ENCODE measurements at places on chromosomes 3 and 15.

DNA sequence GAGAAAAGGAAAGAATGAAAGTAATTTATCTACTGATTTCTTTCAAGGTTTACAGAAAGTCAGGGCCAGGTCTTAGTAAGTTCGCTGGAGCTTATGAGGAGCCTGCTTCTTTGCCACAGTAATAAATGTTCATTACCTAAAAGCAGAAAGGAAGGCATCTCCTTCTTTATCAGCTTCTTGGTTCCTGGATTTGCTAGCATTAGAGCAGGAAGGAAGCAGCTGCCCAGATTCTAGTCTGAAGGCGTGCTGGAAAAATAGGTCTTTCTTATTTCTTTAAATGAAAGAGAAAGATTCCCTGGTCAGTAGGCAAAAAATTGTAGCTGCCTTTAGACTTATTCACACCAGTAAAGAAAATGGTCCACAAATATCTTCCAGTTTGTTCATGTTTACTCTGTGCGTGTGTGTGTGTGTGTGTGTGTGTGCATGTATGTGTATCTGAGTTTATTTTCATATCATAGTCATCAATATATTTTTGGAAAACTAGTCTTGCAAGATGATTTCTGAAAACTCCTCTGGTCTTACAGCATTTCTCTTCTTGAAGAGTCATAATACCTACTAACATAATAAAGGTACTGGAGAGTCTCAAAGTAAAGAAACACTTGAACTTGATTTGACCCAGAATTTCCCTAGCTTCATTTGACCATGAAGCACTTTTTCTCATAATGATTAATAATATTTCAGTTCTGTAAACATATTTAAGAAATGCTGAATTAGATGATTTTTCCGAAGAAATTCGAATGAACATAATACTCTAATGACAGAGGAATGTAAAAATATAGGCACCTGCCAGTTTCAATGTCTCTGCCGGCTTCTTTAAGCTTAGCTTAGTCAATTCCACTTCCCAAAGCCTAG is 255.3 kb upstream of the ZPLD1 start:
- no peak for DNase-seq

DNA sequence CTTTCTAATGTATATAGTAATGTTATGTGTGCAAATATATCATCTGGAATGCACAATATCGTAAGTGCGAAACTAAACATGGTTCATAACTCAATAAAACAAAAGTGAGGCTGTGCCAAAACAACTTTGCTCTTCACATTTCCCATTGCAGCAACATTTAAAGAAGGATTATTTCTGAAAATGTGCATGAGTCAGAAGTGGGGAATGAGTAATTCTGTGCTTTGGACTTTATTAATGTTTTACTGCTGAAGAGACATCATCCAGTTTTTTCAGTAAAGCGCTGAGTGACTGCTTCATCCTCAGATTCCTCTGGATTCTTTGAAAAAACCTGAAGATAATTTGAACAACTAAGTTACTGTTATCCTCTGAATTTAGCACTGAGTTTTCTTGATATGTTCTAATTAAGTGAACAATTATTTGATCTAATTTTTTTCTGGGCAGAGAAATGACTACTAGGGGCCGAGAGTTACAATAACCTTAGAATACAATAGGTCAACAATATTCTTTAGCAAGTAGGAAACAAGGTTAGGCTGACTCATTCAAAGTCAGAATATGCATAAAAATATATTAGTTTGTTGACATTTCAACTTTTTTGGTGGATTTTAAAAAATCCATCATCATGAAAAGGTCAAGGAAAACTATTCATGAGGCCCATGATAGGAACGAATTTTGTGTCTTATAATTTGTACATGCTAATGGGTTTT is 20.0 kb upstream of the PLCL2 start:
- no peak for DNase-seq

- DNase-seq: peak; percentile 27
Observed at GRCh38 chr3:174862101-174862500, 3.0 kb downstream of the NAALADL2 start.

DNA sequence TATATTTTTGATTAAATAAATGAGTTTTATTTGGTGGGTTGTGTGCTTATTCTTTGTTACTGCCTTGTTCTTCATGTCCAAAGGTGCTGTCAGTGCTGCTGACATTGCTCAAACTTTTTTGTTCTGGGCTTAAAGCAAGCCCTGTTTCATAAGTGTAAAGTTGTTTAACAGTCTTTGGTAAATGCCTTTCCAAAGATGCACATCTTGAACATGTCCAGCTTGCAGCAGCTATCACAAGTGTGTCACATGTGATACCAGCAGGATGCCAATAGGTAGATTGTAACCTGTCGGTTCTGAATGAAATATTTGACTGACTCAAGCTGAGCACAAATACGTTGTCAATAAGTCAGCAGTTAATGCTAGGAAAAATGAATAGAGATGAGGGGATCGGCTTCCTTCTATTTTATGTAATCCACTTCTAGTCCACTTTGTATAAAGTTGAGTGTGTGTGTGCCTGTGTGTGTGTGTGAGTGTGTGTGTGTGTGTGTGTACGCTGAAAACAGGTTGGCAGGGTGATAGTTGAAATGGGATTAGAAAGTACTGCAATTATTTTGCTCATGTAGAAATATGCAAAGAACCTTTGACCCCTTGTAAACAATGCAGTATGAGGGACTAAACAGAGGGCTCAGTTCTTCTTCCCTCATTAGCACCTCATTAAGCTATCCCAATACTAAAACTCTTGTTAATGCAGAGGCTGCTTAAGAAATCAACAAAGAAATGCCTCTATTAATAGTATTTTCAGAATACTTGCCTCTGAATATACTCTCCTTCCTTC is 986.5 kb downstream of the TUSC7 start:
- DNase-seq: no peak

DNA sequence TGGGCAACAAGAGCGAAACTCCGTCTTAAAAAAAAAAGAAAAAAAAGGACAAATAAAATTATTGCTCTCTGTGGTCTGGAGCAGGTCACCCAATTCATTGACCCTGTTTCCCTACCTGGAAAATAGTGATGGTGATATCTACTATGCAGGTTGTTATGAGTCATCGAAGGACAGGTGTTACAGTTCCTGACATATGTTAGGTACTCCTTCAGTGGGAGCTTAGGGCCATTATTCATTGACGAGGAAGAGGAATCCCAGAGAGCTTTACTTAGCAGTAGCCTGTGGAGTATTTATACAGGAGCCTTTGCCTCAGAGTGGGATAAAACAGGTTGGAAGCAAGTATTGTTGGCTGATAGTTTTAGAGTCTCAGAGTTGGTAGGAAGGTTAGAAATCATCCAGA is 74.5 kb downstream of the SLC7A14 start:
- DNase-seq: no peak

- DNase-seq: no peak
Observed at GRCh38 chr15:44573386-44573785, 36.4 kb downstream of the EIF3J start.

- no peak for DNase-seq
Observed at GRCh38 chr3:114432310-114432709, 138.5 kb downstream of the TIGIT start.

DNA sequence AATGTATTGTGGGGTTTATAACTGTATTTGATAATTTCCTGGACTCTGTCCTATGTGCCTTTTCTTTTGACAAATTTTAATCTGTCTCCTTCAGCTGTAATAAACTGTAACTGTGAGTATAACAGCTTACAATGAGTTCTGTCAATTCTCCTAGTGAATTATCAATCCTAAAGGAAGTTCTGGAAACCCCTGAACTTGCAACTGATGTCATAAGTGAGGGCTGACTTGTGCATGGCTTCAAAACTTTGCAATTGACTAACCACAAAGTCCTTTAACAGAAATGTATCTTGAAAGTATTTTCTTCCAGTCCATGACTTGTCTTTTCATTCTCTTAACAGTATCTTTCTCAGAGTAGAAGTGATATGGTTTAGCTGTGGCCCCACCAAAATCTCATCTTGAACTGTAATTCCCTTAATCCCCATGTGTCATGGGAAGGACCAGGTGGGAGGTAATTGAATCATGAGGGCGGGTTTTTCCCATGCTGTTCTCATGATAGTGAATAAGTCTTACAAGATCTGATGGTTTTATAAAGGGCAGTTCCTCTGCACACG is 108.3 kb downstream of the TFDP2 start:
- DNase-seq: no peak

DNA sequence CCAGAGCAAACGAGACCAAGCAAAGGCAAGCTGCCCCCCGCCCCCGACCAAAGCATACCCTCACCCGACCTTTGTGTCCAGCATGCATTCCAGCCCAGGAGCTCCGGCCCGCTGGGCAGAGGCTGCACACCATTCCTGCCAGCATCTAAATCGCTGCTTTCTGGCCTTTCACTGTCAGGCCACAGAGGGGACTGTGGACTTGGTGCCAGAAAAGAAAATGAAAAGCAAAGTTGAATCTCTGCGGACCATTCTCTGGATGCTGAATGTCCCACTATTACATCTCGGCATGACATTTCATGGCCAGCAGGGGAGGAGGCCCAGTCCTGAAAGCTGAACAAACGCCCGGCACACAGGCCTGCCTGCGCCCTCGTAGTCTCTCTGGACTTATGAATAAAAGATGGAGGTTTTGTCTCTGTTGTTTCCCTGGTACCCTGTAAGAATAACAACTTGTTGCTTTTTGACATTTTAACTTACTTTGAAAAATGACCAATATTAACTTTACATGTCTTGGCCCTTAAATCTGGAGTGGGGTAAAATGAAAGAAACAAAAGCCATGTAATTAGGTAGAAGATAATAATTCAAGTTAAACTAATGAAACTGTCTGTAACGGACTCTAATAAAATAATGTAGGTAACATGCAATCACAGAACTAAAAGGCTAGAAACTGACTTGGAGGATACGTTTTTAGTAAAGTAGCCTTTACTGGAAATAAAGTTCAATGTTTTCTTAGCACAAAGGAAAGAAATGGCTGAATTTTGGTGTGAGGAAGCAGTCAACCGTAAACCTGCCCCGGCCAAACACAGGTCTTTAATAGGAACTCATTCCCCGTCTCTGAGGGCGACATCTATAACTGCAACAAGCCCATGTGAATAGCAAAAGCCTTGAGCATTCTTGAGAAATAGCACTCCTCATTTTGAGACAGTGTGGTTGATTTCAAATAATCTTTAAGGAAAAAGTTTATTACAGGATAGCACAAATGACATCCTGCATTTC is 12.7 kb downstream of the IL17RD start:
- DNase-seq: peak; percentile 57

- no peak for DNase-seq
Observed at GRCh38 chr3:33023176-33024136, 72.0 kb downstream of the CCR4 start.

GRCh38 chr15:99931703-99932603 is 198.7 kb upstream of the LYSMD4 start:
- DNase-seq: no peak

- no peak for DNase-seq
Observed at GRCh38 chr3:181565416-181565815, 146.3 kb upstream of the SOX2 start.

DNA sequence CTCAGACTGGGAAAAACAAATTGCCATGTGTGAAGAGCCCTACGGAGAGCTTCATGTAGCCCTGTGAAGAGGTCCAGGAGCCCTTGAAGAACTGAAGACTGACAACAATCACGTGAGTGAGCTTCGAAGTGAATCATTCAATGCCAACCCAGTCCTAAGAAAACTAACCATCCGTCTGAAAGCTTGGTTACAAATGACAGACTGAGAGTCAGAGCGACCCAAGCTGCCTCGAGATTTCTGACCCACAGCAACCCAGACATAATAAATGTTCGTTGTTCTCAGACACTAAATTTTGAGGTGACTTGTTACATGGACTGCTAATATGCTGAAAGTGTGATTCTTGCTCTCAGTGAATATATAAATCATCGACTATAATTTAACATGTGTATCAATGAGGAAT is 987.2 kb upstream of the ROBO1 start:
- no peak for DNase-seq

GRCh38 chr15:63968122-63968524 is 78.2 kb downstream of the DAPK2 start:
- no peak for DNase-seq

DNA sequence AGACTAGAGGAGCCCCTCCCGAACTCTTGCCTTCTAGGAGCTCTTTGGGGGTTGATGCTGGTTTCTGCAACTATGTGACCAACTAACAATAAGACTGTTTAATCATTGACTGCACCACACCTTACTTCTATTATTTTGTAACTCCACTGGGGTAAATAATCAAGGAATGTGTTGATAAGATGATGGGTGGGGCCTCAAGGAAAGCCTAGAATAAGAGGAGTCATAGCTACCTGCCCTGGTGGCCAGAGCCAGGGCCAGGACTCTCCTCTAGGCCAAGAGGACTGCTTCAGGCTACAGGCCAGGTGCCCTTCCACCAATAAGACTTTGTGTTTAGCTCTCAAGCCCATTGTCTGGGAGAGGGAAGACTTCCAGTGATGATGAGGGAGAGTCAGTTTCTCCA is 41.2 kb upstream of the PIAS1 start:
- no peak for DNase-seq

DNA sequence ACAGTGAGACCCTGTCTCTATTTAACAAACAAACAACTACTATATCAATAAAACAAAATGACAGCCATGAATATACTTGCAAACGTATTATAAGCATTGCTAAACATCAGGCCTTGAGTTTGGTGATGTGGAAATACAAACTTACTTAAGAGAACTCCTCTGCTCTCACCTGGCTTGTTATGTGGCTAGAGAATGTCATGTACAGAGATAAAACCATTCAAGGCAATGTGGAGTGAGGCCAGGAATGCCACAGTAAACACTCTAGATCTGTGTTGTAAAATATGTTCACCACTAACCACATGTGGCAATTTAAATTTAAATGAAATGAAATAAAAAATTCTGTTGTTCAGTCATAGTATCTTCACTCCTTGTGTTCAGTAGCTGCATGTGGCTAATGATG is 22.7 kb upstream of the RARB start:
- no peak for DNase-seq
